Left hindlimb (tissue), 1 donor: ENCODE measurements at places on chromosomes 4 and X.

GRCh38 chrX:13732246-13733067, 2.0 kb downstream of the TRAPPC2 start:
- no peak for DNase-seq

- no peak for DNase-seq
These were observed 12.2 kb upstream of the MCF2 start for GRCh38 chrX:139720136-139720535.

DNA sequence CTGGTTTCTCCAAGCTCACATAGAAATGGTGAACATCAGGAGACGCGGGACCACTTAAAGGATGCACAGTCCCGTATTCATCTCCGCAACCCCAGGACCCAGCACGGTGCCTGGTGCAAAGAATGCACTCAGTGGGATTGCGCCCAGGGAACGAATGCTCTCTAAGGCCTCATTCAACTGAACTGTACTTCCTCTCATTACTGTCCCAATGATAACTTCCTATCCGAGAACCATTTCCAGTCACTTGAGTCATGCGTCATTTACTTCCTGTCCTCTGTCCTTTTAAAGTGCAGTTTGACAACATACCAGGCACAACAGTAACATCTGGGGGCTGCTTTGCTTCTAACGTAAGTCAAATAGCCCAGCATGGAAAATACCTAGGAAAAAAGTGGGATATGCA, 75.7 kb downstream of the RBM47 start:
- DNase-seq: no peak

DNA sequence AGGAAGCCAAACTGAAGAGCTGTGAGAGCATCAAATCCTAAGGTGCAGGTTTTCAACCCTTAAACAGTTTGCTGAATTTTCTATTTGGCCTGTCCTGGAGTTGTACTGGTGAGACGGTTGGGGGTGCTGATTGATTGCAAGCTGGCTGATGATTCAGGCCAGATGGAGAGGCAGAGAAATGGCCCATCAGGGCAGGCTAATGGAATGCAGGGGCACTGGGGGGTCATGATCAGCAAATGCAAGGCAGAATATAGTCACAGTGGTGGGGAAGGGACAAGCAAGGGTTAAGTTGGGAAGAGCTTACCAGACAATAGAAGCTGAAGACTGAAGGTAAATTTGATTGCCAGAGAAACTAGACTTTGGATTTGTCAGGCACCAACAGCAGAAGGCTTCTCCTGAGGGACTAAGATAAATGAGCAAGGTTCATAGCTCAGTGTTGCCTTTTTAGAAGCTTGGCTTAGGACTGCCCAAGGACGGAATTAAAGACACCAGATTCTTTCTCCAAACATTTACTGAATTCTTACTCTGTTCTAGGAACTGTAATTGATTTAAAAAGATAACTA, 4.3 kb upstream of the AADAT start:
- no peak for DNase-seq

DNA sequence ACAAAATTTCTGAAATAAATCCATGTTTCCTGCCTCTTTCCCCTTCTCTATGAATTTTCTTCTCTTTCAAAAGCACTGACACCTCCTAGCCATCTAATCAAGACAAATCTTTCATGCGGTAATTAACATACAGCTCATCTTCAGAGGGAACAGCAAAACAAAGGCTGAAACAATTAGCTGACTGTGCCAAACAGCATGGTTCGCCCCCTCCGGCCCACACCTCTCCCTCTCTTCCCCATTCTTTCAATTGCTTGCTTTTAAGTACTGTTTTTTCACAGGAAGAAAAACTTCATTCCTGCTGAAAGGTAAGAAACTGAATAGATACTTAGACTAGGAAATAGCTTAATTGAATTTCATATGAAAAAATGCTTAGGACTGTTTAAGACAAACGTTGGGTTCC, 291.1 kb upstream of the NOCT start:
- no peak for DNase-seq

DNA sequence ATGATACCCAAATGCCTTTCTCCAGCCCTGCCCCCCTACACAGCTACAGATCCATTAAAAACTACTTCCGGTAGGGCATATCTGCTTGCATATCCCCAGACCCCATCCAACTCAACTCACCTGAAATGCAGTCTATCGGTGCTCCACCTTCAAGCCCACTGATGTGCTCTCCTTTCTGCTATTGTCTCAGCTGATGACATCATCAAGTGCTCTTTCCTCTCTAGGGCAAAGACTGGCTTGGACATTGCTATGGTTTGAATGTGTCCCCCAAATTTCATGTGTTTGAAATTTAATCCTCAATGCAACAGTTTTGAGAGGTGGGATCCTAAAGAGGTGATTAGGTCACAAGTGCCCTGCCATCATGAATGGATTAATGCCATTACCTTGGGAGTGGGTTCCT, 212.4 kb downstream of the RELL1 start:
- DNase-seq: no peak

- peak; percentile 53 for DNase-seq
These were observed 58.4 kb upstream of the TET2 start for GRCh38 chr4:105088110-105088879.

DNA sequence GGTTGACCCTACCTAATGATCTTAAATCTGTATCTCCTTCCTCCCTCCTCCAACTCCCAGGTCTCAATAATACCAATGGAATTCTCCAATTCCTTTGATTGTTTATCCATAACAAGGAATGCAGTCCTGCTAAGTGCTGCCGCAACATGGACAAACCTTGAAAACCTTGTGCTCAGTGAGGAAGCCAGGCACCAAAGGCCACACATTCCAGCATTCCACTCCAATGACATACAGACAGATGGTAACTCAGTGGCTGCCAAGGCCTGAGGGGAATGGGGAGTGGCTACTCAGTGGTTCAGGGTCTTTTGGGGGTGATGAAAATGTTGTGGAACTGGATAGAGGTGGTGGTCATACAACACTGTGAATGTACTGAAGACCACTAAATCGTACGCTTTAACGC, 10.4 kb downstream of the HAUS7 start:
- peak; percentile 18 for DNase-seq

- DNase-seq: no peak
These were observed 86.9 kb downstream of the EVC start for GRCh38 chr4:5797866-5798265.

DNA sequence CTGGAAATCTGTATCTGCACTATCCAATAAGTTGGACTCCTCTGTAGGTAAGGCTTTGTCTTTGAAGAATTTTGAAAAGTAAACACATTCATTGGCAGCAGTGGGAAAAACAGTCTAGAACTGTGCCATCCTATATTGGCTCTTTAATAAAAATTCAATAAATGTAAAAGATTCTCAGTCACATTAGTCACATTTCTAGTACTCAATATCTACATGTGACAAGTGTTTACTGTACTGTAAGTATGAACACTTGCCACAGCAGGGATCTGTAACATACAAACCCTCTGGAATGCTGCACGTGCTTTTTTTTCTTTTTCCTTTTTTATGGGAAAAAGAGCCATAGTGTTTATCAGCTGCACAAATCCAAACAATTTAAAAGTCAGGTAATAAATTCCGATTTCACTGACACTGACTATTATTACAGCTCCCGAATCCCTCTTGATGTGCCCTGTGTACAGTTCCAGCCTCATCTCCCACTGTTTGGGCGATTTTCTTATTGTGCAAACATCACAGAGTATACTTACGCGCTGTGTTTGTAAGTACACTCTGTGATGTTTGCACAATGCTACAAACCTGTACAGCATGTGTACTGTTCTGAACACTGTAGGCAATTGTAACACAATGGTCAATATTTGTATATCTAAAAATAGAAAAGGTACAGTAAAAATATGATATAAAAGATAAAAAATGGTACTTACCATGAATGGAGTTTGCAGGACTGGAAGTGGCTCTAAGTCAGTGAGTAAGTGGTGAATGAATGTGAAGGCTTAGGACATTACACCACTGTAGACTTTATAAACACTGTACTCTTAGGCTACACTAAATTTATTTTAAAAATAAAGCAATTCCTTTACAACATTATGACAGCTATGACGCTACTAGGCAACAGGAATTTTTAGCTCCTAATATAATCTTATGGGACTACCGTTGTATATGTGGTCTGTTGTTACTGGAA, 8.7 kb downstream of the PYURF start:
- DNase-seq: no peak

DNA sequence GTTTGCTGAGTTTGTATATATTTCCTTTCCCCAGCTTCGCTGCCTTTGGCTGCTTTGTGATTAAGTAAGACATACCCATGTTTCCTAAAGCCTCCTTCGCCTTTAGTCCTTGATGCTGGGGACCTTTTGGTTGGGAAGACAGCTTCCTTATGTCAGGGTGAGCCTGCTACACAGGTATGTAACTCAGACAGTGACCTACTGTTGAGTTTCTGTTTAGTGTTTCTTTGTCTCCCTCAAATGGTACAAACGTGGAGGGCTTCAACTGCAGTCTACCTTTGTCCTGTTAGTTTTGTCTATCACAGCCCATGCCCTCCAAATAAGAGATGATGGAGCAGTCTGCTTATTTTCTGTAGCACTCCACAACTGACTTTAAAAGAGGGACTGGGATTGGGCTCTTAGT, 59.5 kb downstream of the TET2 start:
- no peak for DNase-seq

DNA sequence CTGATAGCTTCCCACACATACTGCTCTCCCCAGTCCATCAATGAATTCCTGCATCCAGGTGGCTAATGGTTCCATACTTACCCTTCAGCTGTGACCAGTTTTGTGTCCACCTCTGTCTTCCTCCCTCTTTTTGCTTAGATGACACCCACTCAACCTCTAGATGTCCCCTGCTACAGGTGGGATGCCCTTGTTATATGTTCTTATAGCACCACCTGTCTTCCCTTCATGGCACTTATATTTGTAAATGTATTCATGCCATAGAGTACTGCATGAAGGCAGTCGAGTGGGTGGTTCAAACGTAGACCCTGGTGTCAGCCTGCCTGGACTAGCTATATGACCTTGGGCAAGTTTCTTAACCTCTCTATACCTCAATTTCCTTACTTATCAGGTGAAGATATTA, 6.5 kb upstream of the USP46 start:
- no peak for DNase-seq

DNA sequence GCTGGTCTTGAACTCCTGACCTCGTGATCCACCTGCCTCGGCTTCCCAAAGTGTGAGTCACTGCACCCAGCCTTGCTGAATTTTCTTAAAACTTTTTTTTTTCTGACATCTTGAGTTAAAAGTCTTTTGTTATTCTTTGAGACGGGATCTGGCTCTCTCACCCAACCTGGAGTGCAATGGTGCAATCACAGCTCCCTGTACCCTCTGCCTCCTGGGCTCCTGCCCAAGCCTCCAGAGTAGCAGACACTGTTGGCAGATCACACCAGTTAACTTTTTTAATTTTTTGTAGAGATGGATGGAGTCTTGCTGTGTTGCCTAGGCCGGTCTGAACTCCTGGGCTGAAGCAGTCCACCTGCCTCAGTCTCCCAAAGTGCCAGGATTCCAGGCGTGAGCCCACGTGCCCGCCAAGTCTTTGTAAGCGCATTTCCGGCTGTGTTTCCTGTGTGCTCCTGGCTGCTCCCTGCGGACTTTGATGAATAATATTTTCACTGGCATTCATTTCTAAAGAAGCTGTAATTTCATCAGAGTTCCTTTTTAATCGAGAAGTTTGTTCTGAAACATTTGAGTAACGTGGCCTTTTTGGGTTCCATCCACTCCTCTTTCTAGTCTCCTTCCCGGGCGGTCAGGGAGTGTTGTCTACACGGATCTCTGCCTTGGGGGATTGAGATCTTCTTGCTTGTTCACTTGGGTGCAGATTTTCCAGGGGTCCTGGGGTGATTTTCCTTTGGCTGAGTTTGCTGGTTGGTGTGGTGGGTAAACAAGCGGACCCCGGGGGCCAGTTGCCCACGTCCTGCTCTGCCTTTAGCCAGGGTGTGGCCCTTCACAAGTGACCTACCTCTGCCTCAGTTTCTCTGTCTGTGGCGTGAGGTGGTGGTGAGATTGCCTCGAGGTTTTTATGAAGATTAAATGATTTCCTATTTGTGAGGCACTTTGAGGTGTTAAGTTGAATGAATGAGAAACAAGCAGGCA, 44.4 kb downstream of the PCGF3 start:
- DNase-seq: peak; percentile 21

DNA sequence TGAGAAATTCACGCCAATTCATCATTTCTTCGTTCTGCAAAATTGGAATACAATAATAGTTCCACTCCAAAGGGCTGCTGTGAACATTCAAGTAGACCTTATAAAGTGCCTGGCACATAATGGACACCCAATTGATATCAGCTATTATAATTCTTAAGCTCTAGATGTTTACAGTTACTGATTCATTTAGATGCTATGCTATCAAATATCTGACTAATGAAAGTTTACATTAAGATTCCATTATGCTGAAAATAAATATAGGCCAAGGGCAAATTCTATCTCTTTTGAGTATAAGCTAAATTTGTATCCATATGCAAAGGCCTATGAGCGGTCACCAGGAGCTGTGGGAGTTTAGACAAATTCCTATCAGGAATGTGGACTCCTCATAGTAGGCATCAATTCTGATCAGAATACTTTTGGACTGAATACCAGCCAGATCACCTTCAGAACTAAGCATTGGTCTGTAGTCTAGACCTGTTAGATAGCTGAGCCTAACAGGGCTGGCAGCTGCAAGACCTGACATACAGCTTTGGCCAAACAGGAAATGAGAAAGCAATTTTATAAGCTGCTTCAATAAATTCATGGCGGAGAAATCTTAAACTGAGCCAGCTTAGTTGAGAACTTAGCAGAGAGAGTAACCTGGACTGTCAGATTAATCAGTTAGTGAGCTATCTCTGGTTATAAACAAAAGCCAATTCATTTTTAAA, 384.3 kb upstream of the ACTRT1 start:
- no peak for DNase-seq

GRCh38 chr4:183335369-183335940, 13.2 kb upstream of the CLDN24 start:
- no peak for DNase-seq

DNA sequence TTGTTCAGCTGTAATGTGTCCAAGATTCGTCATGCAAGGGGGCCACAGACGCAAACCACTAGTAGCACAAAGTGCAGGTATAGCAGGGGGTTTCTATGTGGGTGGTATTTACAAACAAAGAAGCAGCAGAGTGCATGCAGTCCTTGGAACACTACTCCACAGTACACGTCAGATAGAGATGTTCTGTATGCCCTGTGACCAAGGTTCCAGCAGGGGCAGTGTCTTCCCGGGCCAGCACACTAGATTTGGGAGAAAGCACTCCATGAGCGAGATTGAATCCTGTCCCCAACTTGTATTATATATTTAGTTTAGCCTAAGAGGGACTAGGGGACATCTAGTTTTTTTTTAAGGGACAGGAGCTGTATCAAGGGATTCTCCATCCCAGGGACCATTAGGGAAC, 54.4 kb upstream of the ESX1 start:
- DNase-seq: no peak

DNA sequence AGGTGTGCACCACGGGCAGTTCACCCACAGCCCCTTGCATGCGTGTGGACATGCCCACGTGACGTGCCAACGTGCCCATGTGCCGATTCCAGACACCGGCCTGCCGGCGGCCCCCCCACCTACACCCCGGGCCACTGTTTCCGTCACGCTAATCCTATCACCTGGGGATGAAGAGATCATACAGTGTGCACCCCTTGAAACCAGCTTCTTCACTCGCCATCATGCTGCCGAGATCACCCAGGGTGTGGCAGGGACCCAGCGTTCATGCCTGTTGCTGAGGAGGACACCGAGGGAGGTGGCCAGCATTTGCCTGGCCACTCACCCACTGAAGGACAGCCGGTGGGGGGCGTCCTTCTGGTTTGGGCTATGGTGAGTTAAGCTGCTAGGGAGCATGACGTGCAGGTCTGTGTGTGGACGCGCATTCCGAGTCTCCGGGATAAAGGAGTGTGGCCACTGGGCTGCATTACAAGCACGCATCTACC, 14.1 kb downstream of the CTBP1 start:
- peak; percentile 34 for DNase-seq
